Umbilical cord (tissue), 2 donors: ENCODE measurements at places on chromosomes 3 and 15. TPM values are rescaled to one million over a fixed set of nuclear protein-coding genes. Genes with fewer than 3 reads are reported as not detected.

DNA sequence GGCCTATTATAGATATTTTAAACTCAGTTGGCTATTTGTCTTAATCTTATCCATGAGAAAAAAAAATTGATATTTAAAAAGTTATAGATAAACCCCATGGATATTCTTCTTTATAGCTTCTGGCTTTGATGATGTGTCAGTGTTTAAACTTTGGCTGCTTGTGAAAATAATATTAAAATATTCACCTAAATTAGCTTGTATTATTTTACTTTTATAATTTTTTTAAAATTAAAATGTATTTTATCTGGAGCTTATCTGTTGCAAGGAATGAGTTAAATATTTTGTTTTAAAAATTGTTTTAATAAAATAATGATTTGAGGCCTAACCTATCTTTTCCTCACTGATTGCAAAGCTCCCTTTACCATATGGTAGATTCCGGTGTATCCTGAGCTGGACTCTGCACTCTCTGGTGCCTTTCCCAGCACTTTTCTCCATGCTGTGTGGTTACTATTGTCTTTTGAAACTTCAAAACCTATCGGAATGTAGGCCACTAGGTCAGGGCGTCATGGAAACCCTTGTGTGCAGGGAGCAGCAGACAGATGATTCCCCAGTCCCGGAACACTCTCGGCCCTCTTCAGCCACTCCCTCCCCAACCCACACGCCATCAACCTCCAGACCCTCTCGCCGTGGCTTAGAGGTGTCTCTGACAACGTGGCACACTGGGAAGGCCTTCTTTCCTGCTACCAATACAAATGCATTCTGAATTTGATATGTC lies 252.3 kb upstream of the ATP10A start:
- no peak for DNase-seq

GRCh38 chr3:44833394-44833793 lies 28.3 kb upstream of the TMEM42 start:
- DNase-seq, result no peak

- no peak for DNase-seq
Measured at GRCh38 chr3:30779686-30780287, 114.7 kb downstream of the GADL1 start.

ZNF35 gene
- total RNA-seq, result 13.0 TPM

DNA sequence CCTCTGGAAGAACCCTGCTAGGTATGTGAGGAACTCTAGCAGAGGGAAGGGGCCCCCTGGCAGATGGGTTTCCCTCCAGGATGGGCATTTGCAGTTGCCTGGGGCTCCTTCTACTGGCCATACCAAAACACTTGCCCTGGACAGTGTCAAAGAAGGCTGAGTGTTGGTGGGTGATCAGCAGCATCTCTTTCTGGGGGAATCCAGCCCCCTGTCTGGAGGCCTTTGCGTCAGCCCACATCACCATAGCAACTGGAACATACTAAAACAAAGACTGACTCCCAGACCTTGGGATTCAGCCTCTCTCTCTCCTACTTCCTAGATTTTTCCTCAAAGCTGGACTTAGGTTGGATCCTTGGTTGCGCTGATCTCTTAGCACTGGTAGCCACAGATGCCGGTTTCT lies 8.1 kb downstream of the CEMIP start:
- DNase-seq, result no peak

IQSEC1 gene
- 25.8 TPM for total RNA-seq

GRCh38 chr15:40053079-40053830 lies 14.3 kb upstream of the SRP14 start:
- no peak for DNase-seq
